ENCODE measurements at places on chromosomes 16 and 17.

GRCh38 chr17:56822725-56823124, 11.0 kb downstream of the C17orf67 start:
- no peak for DNase-seq

GRCh38 chr17:17200831-17201230, 5.3 kb downstream of the PLD6 start:
- DNase-seq = no peak

DNA sequence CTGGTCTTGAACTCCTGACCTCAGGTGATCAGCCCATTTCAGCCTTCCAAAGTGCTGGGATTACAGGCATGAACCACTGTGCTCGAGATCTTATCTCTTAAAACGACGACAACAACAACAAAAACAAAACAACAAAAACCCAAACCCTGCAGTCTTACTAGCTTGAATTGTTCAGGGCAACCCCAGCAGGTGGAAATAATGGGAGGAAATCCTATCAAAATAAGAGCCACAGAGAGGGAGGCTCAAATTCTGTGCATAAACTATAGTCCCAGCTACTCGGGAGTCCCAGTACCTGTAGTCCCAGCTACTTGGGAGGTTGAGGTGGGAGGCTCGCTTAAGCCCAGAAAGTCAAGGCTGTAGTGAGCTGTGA, 16.5 kb upstream of the ATP6V0A1 start:
- DNase-seq = no peak

- no peak for DNase-seq
These were observed 611 bp downstream of the RAMP2 start for GRCh38 chr17:42761638-42762037.

- no peak for DNase-seq
These were observed 264.1 kb downstream of the TMEM114 start for GRCh38 chr16:8326232-8326631.

Data from HCT116 (cell line).